Ascending aorta (tissue), 2 donors: ENCODE measurements at places on chromosomes 13 and 19. TPM values are rescaled to one million over a fixed set of nuclear protein-coding genes. Genes with fewer than 3 reads are reported as not detected.

- H3K4me3 ChIP-seq: no peak overlapping the region
- no peaks in the 10 kb centered on the region for H3K36me3 ChIP-seq
- no peaks in the 10 kb centered on the region for H3K4me1 ChIP-seq
- DNase-seq: no peak
- H3K27me3 ChIP-seq: no peaks in the 10 kb centered on the region
These were observed 9.1 kb upstream of the TMEM255B start for GRCh38 chr13:113749967-113750366.

DNA sequence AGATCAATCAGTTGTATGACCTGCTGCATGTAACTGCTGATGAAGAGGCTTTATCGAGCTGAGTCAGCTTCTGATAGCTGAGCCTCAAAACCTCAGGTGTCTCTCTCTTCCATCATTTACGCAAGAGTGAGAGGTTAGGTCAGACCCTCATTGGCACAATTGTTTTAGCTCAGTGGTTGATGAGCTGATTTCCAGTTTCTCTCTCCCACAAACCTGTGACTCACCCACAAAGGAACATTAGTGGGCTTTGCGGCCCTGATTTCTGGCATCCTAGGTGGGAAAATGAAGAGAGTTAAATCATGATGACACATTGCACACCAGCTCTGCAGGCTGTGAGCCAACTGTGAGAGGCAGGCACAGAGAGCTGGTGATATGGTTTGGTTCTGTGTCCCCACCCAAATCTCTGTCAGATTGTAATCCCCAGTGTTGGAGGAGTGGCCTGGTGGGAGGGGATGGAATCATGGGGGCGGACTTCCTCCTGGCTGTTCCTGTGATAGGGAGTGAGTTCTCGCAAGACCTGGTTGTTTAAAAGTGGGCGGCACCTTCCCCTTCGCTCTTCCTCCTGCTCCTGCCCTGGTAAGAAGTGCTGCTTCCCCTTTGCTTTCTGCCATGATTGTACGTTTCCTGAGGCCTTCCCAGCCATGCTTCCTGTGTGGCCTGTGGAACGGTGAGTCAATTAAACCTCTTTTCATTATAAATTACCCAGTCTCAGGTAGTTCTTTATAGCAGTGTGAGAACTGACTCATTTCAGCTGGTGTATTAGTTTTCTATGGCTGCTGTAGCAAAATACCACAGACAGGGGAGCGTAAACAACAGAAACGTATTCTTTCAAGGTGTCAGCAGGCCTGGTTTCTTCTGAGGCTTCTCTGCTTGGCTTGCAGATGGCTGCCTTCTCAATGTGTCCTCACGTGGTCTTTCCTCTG lies 33.5 kb upstream of the TMTC4 start:
- H3K27me3 ChIP-seq: no peaks in the 10 kb centered on the region
- H3K27ac ChIP-seq: no peak overlapping the region
- DNase-seq: no peak
- no peaks in the 10 kb centered on the region for H3K36me3 ChIP-seq
- no peak overlapping the region for H3K4me3 ChIP-seq

The SOHLH2 gene
- not detected for total RNA-seq

- no peak for DNase-seq
- H3K27me3 ChIP-seq: no peaks in the 10 kb centered on the region
- H3K4me3 ChIP-seq: no peak overlapping the region
These were observed 293.7 kb downstream of the SUCLA2 start for GRCh38 chr13:47707414-47707813.

The FAM216B gene
- total RNA-seq: not detected

The CYP2S1 gene
- not detected for total RNA-seq

- no peaks in the 10 kb centered on the region for H3K27me3 ChIP-seq
- no peak for DNase-seq
- H3K4me3 ChIP-seq: no peak overlapping the region
- no peak overlapping the region for H3K27ac ChIP-seq
These were observed 12.8 kb upstream of the UPF3A start for GRCh38 chr13:114268344-114269280.

The LPAR6 gene
- total RNA-seq: 35.7 TPM

GRCh38 chr19:54343868-54344267 lies 4.9 kb upstream of the LILRA4 start:
- no peak overlapping the region for H3K27ac ChIP-seq
- H3K36me3 ChIP-seq: no peaks in the 10 kb centered on the region
- no peak overlapping the region for H3K4me3 ChIP-seq
- H3K4me1 ChIP-seq: no peaks in the 10 kb centered on the region
- no peaks in the 10 kb centered on the region for H3K27me3 ChIP-seq

- H3K4me1 ChIP-seq: peaks cover 33% of the 10 kb centered on the region
- H3K27ac ChIP-seq: no peak overlapping the region
- no peak overlapping the region for H3K4me3 ChIP-seq
- peaks cover 34% of the 10 kb centered on the region for H3K36me3 ChIP-seq
- no peaks in the 10 kb centered on the region for H3K27me3 ChIP-seq
- DNase-seq: no peak
These were observed 6.2 kb downstream of the PEAK3 start for GRCh38 chr19:2275588-2276428.

- no peak overlapping the region for H3K4me3 ChIP-seq
- H3K36me3 ChIP-seq: no peaks in the 10 kb centered on the region
- H3K27me3 ChIP-seq: no peaks in the 10 kb centered on the region
- DNase-seq: no peak
- H3K27ac ChIP-seq: no peak overlapping the region
These were observed 92.2 kb downstream of the TSHZ3 start for GRCh38 chr19:31257025-31257424.

The ABHD17A gene
- 278 TPM for total RNA-seq

GRCh38 chr19:53147645-53148044 lies 11.2 kb downstream of the ZNF347 start:
- no peaks in the 10 kb centered on the region for H3K4me1 ChIP-seq
- no peak overlapping the region for H3K27ac ChIP-seq
- H3K4me3 ChIP-seq: no peak overlapping the region
- peaks cover 77% of the 10 kb centered on the region for H3K36me3 ChIP-seq
- DNase-seq: no peak
- no peaks in the 10 kb centered on the region for H3K27me3 ChIP-seq

- H3K27ac ChIP-seq: no peak overlapping the region
- H3K36me3 ChIP-seq: no peaks in the 10 kb centered on the region
- H3K4me1 ChIP-seq: no peaks in the 10 kb centered on the region
- no peak for DNase-seq
- no peak overlapping the region for H3K4me3 ChIP-seq
These were observed 13.3 kb downstream of the CD70 start for GRCh38 chr19:6577476-6578125.

The PEAK3 gene
- 4.7 TPM for total RNA-seq

The CBLC gene
- not detected for total RNA-seq

DNA sequence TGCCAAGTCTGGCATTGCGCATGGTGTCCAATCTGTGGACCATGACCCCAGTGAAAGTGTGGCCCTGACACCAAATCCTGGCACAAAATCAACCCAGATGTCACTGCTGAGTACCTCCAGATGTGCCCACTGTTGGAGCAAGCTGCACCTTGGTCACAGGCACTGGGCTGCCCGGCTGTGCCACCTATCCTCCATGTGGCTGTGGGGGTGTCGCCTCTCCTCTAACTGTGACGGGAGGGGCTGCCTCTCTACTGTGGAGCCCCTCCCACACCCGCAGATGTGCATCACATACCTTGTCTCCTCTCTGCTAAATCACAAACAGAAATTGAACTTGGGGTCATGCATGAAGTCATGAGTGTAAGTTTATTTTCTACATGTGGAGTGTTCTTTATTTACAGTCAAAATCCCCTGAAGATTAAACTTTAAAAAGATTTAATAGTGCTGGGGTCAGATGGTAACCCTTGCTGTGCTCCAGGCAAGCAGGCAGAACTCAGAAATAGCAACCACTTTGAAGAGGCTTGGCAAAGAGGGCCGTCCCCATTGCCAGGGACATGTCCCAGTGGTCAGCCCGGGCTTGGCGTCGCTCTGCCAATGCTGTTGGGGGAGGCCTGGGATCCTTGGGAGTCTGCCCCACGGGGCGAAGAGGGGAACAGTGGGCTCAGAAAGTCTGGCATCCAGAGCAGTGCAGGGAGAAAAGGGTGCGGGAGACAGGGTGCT lies 46.4 kb upstream of the ZNF536 start:
- H3K36me3 ChIP-seq: no peaks in the 10 kb centered on the region
- no peaks in the 10 kb centered on the region for H3K4me1 ChIP-seq
- no peaks in the 10 kb centered on the region for H3K27me3 ChIP-seq
- DNase-seq: no peak
- H3K27ac ChIP-seq: no peak overlapping the region
